HCT116 (cell line): ENCODE measurements at places on chromosomes 7 and 10. TPM values are rescaled to one million over a fixed set of nuclear protein-coding genes. Genes with fewer than 3 reads are reported as not detected.

DNA sequence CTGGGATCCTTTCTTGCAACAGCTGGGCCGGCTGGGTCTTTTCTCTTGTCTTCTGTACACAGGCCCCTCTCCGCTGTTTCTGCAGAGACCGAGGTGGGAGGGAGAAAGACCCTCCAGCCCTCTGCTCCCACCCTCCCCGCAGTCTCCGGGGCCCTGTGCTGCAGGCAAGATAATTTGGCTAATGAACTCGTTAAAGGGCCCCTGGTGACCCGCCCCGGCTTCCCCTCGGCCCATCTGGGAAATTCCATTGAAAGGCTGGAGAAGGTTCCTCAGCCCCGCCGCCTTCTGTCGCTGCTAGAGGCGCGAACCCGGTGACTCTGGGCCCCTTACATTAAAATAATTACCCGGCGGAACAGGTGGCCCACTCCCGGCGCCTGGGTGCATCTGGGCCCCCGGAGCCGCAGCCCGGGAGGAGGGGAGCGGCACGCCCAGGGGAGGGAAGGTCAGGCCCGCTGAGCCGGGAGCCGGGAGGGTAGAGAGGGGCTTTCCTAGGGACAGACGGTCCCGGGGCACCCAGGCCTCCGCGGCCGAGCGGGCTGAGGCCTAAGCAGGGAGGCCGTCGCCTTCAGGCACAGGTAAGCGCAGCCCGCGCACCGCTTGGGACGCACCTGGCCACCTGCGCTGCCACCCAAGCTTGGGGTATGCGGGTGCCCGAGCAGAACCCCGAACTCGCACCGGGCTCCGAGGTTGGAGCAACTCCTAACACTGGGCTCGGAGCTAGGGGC, 7.3 kb upstream of the MNX1 start:
- H3K4me1 ChIP-seq: no peaks in the 10 kb centered on the region; the same call in 1 of the 2 replicates
- no peak for DNase-seq
- H3K36me3 ChIP-seq: no peaks in the 10 kb centered on the region
- H3K27ac ChIP-seq: no peak overlapping the region

- H3K27me3 ChIP-seq: no peaks in the 10 kb centered on the region
- DNase-seq: no peak
- H3K36me3 ChIP-seq: no peaks in the 10 kb centered on the region
- no peak overlapping the region for H3K4me3 ChIP-seq
- H3K27ac ChIP-seq: no peak overlapping the region
Observed at GRCh38 chr10:67668448-67668847, 27.5 kb downstream of the CTNNA3 start.

DNA sequence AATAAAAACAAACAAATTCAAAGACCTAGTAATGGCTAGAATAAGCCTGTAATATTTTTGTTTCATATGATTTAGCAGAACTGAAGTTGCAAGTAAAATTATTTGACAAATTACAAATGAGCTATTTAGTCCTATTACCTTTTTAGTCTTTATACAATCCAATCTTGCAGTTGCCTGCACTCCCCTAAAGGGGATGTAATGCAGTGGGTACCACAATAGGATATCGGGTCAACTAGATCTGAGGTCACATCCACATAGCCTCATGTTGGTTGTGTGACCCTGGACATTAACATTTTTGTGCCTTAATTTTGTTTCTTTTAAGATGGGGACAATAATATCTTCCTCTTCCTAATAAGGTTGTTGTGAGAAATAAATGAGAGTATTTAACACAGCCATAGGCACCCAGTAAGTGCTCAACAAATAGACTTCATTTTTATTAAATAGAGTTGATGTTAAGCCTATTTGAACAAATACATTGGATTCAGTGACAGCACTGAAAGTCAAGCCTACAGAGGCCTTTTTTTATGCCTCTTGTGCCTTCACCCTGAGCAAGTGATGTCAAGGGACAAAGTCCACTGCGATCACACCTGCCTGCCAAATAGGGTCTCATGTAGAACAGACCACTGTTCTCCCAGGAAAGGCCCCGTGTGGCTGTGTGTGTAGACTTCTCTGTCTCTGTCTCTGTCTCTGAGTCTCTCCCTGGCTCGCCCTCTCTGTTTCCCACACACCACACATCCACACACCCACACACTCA, 124.8 kb downstream of the EVX1 start:
- H3K27me3 ChIP-seq: no peaks in the 10 kb centered on the region
- H3K27ac ChIP-seq: no peak overlapping the region
- peaks cover 4% of the 10 kb centered on the region; the same call in 1 of the 2 replicates for H3K4me1 ChIP-seq
- H3K36me3 ChIP-seq: no peaks in the 10 kb centered on the region
- no peak overlapping the region for H3K4me3 ChIP-seq

DNA sequence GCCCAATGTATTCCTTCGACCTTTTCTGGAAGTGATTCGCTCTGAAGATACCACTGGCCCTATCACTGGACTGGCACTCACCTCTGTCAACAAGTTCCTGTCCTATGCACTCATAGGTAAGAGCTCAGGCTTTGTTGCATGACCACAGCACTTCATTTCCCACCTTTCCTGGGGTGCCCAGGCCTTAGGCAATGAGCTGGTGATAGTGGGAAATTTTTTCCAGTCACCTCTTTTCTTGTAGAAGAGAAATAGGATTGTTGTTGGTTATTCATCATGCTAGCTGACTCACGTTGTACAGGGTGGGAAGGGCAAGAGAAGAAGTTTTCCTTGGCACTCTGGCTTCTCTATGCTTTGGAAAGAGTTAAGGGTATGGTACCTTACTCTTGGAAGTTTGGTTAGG, 51.4 kb upstream of the NFKB2 start:
- H3K36me3 ChIP-seq: no peaks in the 10 kb centered on the region
- H3K27ac ChIP-seq: no peak overlapping the region
- no peak overlapping the region for H3K4me3 ChIP-seq
- peaks cover 14% of the 10 kb centered on the region for H3K4me1 ChIP-seq
- DNase-seq: no peak
- no peaks in the 10 kb centered on the region for H3K27me3 ChIP-seq

Gene TMEM139
- 9.9 TPM for total RNA-seq

Gene OR2A42
- total RNA-seq: not detected

Gene TEX47
- total RNA-seq: not detected

Gene ASIC3
- 4.4 TPM for total RNA-seq

Gene PLXNA4
- not detected for total RNA-seq

Gene EPHA1
- total RNA-seq: 29.9 TPM
